ENCODE measurements at places on chromosomes 6 and 20. TPM values are rescaled to one million over a fixed set of nuclear protein-coding genes. Genes with fewer than 3 reads are reported as not detected.

The TMEM244 gene
- not detected for total RNA-seq

The KDM1B gene
- total RNA-seq, result 10.9 TPM

The OPRM1 gene
- total RNA-seq, result not detected

The TBXT gene
- not detected for total RNA-seq

The HCK gene
- not detected for total RNA-seq

The MOCS3 gene
- total RNA-seq, result 8.7 TPM

The SIRPD gene
- total RNA-seq, result not detected

The DUSP22 gene
- 23.1 TPM for total RNA-seq

Measured in epithelial cell of umbilical artery (primary cell).